ENCODE measurements at places on chromosomes 5 and 9.

GRCh38 chr5:162174358-162174974 lies 106.9 kb downstream of the GABRG2 start:
- DNase-seq = peak; percentile 11

GRCh38 chr9:89686126-89686525 lies 81.3 kb downstream of the GADD45G start:
- peak; percentile 38 for DNase-seq

DNA sequence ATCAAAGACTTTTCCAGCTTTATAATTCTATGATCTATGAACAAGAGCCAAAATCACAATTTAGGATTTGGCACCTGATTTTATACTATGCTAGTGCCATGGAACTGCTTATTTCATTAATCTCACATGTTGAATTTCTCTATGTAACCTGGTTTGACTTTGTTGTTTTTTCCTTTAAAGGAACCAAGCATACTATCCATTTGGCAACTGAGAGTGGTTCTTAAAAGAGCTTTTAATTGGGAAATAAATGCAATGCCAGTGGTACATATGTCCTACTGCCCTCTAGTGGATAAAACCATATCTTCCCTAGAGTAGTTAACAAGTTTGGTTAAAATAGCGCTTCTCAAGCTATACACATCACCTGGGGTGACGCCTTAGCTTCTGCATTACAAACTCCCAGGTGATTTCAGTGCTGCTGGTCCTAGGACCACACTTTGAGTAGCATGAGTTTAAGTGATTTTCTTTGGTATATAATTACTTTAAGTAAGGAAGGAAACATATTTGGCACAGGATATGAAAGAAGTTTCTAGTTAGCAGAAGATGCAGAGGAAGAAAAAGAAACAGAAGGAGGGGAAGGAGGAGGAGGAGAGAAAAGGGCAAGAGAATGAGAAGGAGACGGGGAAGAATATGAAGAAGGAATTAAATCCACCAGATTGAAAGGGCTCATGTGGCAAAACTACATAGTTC lies 56.8 kb downstream of the FGF10 start:
- peak; percentile 66 for DNase-seq

- no peak for DNase-seq
These were observed 393.0 kb downstream of the CDH12 start for GRCh38 chr5:22460189-22460588.

- DNase-seq = no peak
These were observed 21.3 kb downstream of the PRDM9 start for GRCh38 chr5:23528677-23529076.

GRCh38 chr5:172636279-172637050 lies 4.6 kb upstream of the NEURL1B start:
- no peak for DNase-seq

Data from iPS-NIHi11 (cell line).